ENCODE measurements at places on chromosomes 2 and 18.

DNA sequence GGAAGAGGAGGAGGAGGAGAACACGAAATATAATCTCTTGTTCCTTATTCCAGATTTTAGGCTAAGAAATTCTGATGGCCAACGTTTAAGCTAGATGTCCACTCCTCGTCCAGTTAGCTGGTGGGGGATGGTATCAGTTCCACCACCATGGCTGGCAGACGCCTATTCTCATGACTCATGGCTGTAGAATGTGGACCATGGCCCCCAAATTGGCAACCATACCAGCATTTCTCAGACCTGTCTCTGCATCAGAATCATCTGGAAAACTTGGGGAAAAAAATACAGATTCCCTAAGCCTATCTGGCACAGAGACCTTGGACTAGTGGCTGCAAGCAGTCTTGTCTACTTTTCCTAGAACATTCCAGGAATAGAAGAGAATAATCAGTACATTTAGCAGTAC is 267.7 kb upstream of the SIX2 start:
- DNase-seq, result no peak

DNA sequence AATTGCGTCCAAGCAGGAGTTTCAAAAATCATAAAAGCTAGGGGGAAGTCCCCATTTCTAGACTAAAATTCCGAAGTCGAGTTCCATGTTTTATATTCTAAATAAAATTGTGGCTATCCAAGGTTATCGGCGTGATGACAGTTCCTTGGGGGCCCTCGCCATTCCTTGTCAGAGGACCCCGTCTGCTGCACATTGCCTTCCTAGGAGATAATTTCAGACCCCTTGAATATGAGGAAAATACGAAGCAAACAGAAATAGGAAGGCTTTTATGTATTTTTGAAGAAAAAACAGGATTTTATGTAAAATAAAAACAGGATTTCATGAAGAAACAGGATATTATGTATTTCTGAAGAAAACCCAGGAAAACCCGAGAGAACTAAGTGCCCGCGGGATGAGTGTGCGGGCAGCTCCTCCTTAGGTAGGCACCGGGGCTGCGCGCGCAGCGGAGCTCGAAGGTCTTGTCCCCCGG is 465 bp upstream of the PLEKHA3 start:
- no peak for DNase-seq

DNA sequence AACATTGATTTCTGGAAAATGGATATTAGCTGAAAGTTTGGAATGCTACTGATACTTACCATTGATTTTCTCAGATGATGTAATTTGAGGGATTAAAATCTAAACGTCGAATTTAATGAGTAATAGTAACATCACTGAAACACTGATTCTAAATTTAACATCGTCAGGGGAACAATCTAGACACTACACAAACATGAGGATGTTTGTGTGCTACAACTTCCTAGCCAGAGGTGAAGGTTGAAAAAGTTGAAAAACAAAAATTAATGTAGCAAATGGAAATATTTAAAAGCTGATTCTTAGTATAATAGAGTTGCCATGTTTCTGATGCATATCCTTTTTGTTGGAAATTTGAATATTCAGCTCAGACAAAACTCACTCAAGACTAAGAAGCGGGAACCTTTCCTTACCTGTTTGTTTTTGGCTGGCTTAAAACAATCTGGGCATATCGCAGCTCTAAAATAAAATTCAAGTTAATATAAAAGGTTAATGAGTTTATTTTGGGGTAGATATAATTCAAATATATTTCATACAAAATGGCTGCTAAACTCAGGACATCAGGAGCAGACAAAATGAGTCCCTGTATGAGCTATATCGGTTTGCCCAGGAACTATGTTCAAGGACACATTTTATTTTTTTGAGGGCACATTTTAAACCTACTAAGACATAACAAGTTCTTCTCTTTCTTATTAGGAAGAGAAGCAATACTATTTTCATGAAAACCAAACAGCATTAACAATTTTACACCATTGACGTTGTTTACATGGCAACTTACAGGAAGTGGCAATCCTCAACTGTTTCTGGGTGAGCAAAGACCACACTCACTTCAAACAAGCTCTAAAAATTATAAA is 52.6 kb upstream of the PEX13 start:
- no peak for DNase-seq

DNA sequence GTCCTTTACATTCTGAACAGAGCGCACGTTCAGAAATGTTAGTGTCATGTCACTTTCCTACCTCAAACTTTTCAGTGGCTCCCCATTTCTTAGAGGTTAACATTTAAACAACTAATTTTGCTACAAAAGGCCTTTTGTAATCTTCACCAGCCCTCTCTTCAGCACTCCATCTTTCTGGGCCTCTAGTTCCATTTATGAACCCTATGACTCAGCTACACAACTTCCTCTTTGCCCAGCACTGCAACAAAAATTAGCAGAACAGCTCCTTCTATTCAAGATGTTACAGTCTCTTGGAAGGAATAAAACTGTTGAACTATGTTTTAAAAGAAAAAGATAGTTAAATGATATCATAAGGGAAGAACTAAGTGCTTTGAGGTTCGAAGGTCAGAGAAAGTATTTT is 139.9 kb downstream of the VWC2L start:
- no peak for DNase-seq

GRCh38 chr2:78029392-78029995 is 507.3 kb upstream of the LRRTM4 start:
- peak; percentile 51 for DNase-seq

DNA sequence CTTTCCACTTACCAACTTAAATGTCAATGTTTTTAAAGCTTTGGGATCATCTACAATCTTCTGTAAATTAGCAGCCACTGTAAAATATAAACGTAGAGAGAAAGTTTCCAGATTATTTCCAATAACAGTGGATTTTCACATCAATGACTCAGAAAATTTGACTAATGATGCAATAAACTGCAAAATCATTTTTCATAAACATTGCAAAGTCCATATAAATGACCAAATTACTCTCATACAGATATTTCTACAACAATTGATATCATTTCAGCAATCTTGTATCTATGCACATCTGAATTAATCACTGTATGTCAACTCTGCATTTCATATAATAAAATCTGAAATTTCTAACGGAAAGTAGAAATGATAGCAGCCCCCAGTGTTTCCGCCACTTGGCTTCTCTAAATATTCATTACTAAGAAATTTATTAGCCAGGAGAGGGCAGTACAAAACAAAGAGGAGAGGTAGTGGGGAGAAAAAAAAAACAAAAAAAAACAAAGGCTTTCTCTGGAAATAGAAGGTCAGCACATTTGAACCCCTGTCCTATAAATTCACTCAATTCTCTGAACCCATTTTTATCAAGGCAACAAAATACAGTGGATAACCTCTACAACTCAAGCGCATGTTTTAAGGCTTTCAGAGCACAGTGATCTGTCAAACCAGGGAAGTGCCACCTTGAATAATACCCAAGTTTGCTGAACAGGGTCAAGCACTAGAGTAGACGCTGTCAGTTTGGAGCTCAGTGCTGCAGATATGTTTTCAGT is 282.6 kb downstream of the STK39 start:
- DNase-seq, result no peak

DNA sequence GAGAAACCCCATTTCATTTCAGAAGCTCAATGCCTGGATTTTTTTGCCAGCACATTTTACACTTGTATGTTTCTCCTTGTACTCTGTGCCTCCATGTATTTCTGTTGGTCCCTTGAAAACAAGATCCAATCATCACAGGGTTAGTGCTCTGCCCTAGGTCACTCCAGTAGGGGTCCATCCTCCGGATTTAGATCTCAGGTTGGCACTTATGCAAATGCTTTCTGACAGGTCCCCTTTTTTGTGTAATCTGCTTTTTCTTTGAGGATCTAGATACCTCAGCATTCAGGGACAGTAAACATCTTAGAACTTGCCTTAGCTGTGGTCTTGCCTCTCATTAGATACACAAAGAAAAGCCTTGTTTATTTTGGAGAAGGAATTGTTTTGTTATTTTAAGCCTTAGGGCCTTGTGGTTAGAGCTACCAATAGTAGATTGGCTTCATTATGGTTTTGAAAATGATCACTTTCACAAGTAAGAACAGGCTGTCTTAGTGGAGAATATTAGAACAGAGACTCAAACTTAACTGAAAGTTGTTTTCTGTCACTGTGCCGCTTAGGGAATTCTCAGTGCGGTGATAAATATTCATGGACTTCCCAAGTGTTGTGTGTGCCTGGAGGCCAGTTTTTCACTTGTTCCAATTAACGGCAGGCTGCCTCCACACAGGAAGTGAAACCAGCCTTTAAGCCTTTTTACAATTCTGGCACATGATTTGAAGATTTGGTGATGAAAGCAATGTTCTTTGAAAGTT is 7.8 kb downstream of the MERTK start:
- no peak for DNase-seq

DNA sequence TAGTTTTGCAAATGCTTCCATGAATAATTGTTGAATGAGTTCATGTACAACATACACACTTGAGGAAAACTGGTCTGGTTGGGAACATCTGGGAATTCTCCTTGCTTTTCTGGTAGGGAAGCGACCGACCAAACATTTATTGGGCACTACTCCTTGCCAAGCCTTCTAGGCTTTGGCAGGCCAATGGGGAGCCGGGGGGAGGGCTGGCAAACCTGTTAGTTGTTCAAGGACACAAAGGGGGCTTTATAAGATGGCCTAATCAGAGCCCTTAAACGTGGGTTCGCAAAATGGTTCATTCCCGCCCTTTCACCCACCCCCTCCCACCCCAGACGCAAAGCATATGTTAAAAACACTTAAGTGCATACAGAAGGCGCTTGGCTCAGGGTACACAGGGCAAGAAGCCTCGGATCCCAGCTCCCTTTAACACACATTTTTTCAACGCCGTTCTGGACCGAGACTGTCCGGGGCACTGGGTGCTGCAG is 844 bp upstream of the VSNL1 start:
- DNase-seq, result peak; percentile 72
